ENCODE measurements at places on chromosomes 3 and 15.
A peak's percentile ranks its signal among the peaks of the same experiment; 100 is the strongest.

DNA sequence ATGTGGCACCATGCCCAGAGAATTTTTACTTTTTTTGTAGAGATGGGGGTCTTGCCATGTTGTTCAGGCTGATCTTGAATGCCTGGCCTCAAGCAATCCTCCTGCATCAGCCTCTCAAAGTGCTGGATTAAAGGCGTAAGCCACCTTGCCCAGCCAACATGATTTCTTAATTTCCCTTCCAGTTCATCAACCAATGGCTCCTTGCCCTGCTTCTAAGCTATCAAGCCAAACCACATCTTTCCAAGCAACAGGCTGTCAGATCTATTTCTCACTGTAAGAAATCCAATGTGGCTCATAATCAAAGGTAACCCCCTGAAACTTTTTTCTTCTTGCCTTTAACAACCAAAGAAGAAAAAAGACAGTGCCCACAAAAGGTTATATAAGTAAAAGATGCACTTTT, 204.2 kb upstream of the ICE2 start:
- no peak for DNase-seq

GRCh38 chr15:88049506-88049905, 207.0 kb downstream of the NTRK3 start:
- DNase-seq: no peak

DNA sequence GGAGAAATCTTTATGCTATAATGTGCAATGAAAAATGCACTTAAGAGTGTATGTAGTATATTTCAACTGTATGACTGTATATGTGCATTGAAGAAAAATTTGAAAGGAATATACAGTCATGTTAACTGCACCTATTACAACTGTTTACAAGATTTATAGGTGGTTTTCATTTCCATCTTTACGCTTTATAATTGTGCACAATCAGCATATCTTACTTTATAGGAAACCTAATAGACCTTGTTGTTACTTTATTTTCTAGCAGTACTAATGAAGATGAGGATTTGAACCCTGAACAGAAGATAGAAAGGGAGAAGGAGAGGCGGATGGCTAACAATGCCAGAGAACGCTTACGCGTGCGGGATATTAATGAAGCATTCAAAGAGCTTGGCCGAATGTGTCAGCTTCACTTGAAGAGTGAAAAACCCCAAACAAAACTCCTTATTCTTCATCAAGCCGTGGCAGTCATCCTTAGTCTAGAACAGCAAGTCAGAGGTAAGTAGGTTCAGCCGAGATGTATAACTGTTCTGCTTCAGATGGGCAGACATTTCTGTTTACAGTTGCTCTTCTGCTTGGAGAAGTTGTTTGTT, 103.4 kb upstream of the CGNL1 start:
- no peak for DNase-seq

DNA sequence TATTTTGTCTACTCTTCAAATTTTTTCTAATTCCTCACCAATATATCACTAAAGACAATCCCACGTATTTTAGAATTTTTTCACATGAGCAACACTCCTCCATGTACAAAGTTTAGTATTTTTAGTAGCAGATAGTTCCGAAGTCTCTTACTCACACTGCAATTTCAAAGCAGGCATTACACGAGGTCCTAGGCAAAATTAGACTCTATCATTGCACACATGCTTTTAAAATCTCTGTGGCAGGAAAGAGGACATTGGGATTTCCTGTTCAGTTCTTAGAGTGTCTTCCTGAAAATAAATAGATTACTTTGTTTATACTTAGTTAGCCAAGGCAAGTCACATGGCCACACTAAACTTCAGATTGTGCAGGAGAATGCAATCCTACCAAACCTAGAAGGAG, 847.7 kb downstream of the ROBO2 start:
- DNase-seq: no peak

DNA sequence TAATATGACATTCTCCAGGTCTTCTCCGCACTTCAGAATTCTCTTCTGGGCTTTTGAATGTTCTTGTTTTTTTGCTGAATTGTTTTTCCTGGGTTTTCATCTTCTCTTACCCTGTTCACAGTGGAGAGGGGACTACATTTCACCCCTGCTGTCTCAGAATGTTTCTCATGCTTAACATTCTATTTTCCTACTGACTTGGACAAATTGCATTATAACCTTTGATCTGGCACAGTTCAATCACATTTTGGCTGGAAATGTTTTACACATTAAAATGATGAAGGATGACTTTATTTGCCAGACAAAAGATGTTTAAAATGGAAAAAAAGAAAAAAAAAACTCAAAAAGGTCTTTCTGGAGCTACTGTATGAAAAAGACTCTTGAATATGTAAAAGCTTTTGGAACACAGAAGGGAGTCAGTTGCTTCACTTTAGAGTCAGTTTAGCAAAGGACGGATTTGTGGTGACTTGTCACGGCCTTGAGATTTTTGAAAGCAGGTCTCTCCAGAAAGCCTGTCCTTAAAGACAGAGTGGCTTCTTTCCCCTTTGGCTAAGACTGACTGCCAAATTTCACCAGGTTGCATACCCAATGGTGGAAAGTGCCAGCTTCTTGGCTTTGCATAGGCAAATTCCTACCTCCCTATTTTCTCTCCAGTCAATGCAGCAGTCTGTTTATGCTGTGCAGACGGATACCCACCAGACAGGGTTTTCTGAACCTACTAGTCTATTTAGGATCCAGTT, 401.0 kb upstream of the TBL1XR1 start:
- DNase-seq: peak; percentile 56

DNA sequence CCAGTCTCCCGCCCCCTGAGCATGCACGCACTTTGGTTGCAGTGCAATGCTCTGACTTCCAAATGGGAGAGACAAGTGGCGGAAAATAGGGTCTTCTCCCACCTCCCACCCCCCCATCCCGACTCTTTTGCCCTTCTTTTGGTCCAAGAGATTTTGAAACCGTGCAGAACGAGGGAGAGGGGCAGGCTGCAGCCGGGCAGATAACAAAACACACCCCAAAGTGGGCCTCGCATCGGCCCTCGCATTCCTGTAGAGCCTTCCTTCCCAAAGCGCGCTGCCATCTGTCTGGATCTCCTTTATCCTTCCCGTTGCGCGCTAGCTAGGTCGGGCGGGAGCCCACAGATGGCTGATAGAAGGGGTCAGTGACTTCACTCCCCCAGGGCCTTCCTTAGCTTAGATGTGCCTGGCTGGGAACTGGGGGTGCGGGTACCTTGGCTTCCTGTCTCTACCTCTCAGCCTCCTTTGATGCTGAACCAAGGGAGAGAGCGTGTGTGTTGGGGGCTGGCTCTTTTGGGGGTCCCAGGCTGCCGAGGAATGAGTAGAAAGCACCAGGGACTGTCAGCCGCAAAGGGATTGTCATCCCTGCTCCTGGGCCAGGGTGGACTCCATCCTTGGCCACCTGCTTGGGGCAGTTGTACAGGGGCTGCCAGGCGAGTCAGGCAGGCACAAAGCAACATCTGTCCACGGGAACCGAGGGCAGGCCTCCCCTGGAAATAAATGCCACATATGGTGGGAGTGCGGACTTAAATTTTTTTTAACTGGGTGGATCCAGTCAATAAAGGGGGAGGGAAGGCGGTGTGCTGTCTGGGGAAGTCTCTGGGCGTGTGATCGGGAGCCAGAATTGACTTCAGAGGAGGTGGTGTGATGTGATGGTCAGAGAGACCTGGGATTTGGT, 1.8 kb downstream of the SMAD3 start:
- no peak for DNase-seq

DNA sequence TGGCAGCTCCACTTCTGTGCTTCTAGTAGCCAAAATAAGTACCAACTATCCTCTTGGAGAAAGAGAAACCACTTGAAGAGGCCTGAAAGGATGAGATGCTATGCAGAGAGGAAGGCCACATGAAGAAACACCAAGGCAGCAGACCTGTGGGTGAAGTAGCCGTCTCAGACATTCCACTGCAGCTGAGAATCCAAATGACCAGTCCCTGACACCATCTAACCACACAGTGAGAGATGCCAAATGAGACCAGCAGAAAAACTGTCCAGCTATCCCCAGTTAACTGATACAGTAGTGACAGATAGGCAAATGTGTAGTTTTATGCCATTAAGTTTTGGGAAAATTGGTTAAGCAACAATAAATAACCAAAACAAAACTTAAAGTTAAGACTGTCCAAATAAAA, 47.9 kb upstream of the ZSCAN2 start:
- no peak for DNase-seq

DNA sequence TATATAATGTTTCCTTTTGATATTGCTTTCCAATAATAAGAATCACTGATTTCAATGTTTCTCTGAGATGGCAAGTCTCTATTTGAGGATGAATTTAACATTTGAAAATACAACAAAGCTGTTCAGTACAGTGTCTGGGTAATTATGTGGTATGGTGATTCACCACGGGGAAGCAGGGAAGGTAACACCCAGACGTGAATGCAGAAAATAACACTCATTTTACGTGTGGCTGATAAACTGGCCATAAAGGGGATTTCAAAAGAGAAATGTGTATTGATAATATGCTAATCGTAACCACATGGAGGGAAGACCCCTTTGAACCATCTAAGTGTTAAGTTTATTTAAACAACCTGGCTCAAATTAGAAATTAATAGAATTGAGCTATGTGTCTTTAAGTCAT, 344.6 kb downstream of the GRM7 start:
- no peak for DNase-seq

GRCh38 chr15:92454555-92455105, 60.9 kb downstream of the ST8SIA2 start:
- no peak for DNase-seq

GRCh38 chr3:76011121-76011520, 225.8 kb upstream of the ZNF717 start:
- DNase-seq: no peak

GRCh38 chr3:188697127-188697526, 474.6 kb upstream of the TPRG1 start:
- no peak for DNase-seq

DNA sequence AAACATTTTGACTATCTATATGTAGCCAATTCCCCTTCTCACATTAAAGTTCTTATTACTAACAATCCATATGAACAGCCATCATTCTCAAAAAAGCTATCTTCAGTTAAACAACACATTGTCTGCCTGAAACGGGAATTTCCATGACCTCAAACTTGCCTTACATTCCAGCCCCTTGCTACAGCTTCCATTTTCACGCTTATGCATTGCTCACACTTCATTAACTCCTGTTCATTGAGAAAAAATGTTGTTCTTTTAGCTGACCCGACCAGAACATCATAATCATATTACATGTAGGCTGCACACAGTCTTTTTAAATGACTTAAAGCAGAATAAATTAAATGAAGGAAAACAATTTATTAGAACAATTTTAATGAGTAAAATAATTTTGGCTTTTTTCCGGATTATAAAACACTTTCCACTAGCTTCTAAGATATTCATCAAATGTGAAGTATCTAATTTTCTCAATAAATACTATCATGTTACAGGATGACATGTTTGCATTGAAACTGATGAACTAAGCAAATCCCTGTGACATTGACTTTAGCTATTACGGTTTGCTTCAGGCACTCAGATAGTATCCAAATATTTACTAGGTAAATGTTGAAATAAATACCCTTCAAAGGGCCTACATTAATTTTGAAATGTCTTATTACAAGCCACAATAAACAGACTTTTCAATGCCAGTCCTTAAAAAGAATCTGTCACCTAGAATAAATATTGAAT, 49.9 kb downstream of the P3H2 start:
- DNase-seq: no peak

DNA sequence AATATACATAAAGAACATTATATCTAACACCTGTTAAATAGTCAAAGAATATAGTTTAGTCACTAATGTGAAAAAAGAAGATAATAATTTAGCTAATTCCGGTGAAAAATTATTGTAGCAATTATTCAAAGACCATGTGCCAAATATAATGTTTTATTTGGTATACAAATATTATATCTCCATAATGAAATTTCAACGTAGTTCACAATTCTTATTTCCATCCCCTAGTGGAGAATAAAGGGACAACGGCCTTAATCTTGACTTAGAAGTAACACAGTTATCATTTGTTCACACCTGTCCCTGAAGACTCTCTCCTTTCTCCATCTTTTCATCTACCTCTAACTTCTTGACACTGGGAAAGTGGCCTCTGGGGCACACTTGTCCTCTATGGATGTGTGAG, 213.4 kb downstream of the ERC2 start:
- no peak for DNase-seq

- DNase-seq: no peak
Observed at GRCh38 chr3:69426291-69426966, 40.5 kb upstream of the FRMD4B start.

DNA sequence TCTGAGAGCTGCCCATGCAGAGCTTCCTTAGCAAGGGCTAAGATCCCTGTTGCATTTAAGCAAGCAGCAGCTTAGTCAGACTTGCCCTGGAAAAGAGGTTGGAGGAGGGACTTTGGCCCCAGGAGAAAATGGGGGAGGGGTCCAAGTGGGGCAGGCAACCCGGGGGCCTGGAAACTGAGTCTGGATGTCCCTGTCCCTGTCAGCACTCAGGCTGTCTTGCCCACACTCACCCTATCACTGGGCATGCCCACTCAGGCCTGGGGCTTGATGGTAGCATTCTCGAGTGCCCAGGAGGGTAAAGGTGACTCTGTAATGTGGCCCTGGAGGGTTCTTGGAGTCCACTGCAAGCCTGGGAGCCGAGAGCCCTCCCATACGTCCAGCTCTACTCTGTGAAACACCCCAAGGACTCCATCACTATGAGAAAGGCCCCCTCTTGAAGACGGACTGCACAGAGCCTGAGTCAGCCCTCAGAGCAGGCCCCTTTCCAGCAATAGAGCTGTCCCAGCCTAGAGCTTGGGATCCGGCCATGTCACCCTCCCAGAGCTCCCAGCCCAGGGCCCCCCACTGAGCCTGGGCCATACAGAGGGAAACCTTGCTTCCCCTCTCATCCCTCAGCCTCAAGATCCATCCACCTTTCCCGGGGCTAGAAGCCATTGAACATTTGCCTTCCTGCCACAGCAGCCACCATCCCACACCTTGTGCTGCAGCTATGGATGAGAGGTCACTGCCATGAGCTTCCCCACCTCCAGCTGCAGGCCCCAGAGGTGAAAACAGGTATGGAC, 13.4 kb downstream of the MYL3 start:
- DNase-seq: no peak

- no peak for DNase-seq
Observed at GRCh38 chr3:129033633-129034321, 26.8 kb upstream of the GP9 start.

DNA sequence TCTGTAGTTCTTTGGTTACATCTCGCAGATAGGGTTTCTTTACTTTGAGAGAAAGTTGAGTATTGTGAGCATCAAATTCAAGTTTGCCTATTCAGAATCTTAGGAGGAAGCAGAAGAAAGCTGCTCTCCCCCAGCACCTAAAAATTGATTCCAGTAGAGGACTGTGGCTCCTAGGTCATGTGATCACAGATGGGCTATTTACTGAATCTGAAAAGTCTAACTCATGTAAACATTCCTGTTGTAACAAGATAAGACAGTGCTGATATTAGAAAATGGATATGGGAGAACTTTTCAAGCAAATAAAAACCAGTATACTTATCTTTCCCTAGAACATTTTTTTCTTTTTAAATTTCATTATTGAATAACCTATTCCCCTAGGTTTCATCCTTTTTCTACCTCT, 308.4 kb upstream of the SLITRK3 start:
- no peak for DNase-seq

DNA sequence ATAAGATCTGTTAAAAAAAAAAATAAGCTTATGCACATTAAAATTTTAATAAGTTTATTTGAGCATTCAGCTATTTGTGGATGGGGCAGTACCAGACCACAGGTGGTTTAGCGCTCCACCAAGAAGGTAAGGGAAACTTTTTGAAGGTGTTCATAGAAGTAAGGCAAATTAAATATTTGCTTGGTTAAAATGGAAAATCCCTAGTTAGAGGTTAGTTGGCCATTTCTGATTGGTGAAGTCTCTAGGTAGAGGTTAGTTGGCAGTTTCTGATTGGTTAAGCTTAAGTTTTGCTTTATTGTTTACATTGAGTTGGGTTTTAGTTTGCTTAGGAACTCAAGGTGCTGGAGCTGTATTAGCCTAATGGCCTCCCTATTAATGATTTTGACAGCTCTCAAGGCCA, 30.7 kb downstream of the SCN11A start:
- no peak for DNase-seq
